ENCODE measurements at places on chromosomes 7 and 10.

GRCh38 chr10:102611514-102612087, 32.7 kb upstream of the TRIM8 start:
- DNase-seq, result no peak

DNA sequence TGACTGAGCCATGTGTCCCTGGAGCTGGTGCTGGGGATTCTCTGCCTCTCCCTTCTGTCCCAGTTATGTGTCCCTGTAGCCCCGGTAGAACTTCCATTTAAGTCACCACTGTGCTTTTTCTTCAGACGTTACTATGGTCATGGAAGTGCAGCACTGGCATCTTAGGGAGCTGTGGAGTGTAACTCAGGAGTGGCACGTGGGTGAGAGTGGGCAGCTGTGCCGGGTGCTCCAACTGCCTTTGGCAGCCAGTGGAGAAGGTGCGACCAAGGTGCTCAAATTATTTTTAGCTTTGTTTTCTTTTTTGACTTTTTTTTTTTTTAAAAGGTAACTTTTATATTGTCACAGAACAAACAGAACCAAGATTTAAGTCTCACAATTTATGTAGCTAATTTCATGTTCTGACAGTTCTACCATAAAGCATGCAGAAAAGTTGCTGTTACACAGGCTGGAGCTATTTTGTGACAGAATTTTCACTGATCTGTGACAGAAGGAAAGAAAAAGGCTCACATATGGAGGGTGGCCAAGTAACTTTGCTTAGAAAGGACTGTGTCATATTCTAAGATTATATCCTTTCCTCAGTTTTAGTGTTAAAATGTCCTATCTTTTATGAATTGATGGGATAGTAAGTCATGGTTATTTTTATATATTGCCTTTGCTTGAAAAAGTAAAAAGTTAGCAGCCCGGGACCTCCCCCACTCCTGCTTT, 73.9 kb downstream of the SH2D4B start:
- no peak for DNase-seq

GRCh38 chr10:131016556-131016955, 295.0 kb downstream of the TCERG1L start:
- DNase-seq, result no peak

DNA sequence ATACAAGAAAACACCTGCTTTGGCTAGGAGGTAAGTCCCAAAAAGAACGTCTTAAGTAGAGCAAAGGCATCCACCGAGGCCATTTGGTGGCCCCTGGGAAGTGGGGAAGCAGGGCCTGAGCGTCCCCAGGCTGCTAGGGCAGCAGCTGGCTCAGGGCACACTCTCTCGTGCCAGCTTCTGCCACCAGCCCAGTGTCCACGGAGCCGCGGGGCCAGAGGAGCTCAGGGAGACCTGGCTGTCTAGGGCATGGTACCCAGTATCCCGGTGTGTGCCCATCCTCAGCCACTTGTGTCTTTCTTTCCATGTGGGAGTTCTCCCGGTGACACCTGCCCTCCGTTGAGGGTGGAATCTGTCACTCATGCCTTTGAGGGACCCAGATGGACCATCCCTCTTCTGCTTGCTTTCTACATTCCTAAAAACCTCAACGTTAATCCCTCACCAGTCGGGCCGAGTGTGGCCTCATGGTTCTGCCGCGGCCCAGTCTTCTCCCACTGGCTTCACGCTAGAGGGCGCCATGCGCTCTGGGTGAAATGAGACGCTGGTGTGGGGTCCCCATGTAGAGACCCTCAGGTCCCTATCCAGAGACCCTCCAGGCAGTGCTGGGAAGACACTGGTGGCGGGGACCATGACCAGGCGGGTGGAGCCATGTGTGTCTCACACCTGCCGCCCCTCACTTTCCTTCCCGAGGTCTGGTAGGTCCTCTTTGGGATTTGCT, 9.5 kb upstream of the AP5Z1 start:
- DNase-seq, result no peak

GRCh38 chr10:89355394-89355931, 22.4 kb upstream of the IFIT1B start:
- DNase-seq, result no peak
